ENCODE measurements at places on chromosomes 16 and 17.

GRCh38 chr16:72443809-72444208 lies 271.9 kb upstream of the PMFBP1 start:
- DNase-seq: no peak

DNA sequence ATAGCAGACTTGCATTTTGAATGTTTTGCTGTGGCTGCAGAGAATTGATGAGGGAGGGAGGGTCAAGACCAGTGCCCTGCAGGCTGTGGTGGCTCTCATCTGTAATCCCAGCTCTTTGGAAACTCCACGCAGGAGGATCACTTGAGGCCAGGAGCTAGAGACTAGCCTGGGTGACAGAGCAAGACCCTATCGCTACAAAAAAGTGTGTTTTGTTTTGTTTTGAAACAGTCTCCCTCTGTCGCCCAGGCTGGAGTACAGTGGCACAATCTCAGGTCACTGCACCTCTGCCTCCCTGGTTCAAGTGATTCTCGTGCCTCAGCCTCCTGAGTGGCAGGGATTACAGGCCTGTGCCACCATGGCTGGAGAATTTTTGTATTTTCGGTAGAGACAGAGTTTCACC lies 1.9 kb upstream of the UBE2G1 start:
- no peak for DNase-seq

- no peak for DNase-seq
These were observed 3.4 kb upstream of the TM4SF5 start for GRCh38 chr17:4768298-4768697.

GRCh38 chr17:35086931-35087573 lies 23.5 kb upstream of the RFFL start:
- no peak for DNase-seq

DNA sequence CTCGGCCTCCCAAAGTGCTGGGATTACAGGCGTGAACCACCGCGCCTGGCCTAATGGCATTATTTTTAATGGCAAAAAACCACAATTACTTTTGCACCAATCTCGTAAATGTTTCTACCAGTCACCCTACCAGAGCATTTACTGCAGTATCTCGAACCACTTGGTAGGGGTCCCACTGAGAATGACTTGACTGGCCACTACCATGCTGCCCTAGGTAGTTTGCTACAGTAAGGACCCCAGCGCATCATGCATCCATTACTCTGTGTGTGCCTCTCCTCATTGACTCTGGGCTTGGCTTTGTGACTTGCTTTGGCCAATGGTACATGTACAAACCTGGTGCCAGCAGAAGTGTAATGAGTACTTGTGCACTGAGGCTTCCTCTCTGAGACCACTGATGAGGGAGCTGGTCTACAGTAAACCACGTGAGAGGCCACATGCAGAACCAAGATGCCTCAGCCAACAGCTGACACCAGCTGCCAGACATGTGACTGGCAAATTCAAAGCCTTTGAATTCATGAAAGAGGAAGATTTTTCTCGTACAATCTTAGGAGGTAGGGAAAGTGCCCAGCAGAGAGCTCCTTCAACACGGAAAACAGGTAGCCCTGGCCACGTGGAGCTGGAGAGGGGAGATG lies 421.7 kb upstream of the C16orf82 start:
- no peak for DNase-seq

DNA sequence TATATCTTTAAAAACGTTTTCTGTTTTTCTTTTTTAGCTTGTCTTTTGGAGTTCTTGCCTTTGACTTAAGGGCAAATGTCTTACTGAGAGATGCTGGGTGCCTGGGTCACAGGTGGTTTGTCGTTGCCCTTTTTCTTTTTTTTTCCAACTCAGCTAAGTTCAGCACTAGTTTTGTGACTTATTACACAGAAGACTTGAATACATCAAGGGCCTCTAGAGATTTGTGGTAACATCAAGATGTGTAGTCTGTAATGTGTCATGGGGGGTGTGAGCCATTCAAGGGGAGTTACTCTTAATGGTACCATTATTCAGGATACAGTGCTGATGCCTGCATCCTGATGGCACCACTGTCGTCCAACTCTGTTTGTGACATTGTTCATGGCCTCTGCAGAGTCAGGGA lies 95.1 kb downstream of the PRKCA start:
- no peak for DNase-seq

DNA sequence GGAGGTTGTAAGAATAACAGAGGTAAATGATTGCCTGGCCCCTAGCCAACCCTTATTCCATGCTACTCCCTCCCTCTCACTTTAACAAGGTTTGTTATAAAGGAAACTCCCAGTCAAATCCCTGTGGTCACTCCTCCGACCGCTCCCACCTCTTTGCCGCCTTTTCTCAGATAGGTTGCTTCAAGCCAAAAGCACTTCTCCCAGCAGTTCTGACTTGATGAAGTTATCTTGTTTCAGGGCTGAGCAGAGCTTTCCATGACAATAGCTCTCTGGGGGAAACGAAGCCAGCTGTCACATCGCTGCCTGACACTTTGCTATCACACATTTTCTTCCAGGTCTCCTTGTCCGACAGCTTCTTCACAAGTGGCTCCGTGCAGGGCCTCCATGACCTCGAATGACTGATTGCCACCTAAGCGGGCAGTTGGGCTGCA lies 278.6 kb downstream of the HAPSTR1 start:
- DNase-seq: no peak

- no peak for DNase-seq
These were observed 19.8 kb downstream of the ANKFN1 start for GRCh38 chr17:56173026-56173425.
